ENCODE measurements at places on chromosomes 12 and 14.

GRCh38 chr14:75295491-75296345 lies 17.1 kb downstream of the FOS start:
- peak; percentile 54 for DNase-seq

GRCh38 chr14:100715332-100715731 lies 11.4 kb upstream of the DLK1 start:
- no peak for DNase-seq

DNA sequence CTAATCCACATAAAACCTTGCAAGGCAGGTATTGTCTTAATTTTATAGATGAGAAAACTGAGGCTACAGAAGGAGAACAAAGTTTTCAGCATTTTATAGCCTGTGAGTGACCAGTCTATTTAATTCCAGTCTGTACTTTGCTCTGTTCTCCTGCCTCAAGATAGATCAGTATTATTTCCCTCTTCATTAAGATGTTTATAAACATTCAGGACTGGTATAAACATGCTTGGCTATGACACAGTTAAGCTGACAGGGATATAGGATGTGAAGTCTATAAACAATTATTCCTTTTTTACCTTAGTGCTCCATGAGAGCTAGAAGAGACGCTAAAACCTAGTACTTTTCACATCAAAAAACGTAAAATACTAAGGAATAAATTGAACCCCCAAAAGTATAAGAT lies 287.3 kb downstream of the RAD51B start:
- DNase-seq: no peak

DNA sequence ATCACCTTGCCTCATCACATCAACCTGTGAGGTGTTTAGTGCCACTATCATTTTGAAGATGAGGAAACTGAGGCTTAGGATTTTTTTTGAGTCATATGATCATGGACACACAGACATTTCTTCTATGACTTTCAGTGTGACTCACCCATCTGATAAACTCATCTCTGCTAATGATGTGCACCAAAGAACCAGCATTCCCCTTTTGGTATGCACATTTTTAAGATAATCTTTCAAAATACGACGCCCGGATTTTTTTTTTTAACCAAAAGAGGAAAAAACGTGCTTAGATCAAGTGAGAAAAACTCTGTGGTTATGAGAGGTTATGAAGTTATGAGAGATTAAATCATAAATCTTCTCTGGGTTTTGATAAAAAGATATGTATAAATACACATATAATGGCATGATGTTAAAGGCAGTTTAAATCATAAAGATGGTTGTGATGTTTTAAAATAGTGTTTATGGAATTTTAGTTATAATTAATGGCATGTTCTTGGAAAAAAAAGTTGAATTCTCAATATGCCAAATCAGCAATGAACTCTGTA lies 948.1 kb downstream of the TMTC2 start:
- no peak for DNase-seq

- DNase-seq: no peak
Measured at GRCh38 chr14:32375663-32376062, 46.6 kb downstream of the AKAP6 start.

DNA sequence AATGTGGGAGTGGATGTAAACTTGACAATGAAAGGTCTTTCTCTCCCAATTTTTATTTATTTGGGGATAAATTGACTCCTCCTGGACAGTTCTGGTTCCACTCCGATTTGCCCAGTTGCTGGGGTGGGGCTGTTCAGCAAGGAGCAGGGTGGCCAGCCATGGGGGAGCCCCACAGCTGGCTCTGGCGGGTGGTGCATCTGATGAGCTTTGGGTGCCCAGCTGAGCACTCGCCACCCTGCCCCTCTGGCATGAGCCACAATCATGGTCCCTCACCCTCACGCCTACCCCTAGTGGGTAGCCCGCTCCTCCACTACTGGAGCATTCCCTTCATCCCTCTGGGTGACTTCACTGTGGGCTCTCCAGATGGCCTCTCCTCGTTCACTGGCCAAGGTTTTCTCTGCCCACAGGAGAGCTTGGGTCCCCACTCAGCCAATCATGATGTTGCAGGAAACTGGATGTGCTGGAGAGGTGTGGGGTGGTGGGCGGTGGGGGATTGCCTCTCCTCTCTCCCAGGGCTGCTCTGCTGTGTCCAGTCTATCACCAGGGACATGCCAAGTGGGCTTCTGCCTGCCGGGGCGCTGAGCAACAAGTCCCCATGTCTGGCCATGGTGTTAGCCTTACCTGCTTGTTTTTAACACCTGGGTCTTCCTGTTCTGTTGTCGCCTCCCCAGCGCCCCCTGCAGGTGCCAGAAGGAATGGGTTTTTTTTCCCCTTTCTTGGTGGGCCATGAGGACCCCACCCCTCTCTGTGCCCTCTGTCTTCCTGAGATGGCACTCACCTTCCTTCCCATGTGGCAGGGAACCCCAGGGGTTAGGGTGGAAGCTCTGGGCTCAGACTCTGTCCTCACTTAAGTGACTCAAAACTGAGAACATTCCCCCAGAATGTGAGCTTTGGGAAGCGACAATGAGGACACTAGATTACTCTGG lies 3.4 kb downstream of the CYP46A1 start:
- DNase-seq: no peak

GRCh38 chr12:54448344-54448743 lies 25.1 kb downstream of the GTSF1 start:
- DNase-seq: no peak

GRCh38 chr14:71521238-71522135 lies 410.7 kb upstream of the RGS6 start:
- no peak for DNase-seq

GRCh38 chr14:51328064-51328771 lies 88.2 kb downstream of the TMX1 start:
- DNase-seq: no peak

GRCh38 chr14:55212634-55213033 lies 21.2 kb upstream of the DLGAP5 start:
- DNase-seq: no peak

GRCh38 chr14:106875503-106875902 lies 1349.1 kb downstream of the TMEM121 start:
- DNase-seq: no peak

DNA sequence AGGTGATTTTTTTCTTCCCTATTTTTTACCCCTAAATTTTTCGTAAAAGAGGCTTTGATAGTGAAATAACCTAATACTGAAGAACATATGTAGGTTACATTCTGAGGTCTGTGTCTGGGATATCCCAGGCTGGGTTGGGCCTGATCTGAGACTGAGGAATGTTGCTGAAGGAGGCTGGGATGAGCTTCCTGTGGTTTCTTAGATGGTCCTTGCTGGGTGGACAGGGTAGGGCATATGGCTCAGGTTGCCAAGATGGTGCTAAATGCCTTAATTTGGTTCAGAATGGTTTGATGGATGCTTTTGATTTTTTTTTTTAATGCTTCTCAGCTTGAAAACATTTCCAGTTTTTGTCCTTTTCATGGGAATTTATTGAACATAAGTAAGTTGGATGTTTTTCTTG lies 124.6 kb upstream of the PMCH start:
- no peak for DNase-seq

- DNase-seq: no peak
Measured at GRCh38 chr12:18461758-18462157, 200.4 kb downstream of the PIK3C2G start.

DNA sequence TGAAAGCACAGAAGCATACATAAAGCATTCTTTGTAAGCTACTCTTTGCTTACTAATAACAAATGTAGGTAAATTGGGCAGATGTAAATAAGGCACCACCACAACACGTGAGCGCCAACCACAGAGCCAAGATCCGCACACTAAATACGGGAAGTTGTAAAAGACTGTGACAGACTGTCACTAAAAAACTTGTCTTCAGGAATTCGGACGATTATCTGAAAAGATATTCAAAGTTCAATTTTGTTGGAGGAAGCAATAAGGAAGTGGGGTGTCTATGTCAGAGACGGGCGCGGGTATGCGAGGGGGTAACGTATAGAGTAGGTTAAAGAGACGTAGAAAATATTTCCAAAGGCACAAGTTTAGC lies 1.5 kb upstream of the HSP90B1 start:
- no peak for DNase-seq

GRCh38 chr12:11705010-11705409 lies 55.5 kb downstream of the ETV6 start:
- no peak for DNase-seq

DNA sequence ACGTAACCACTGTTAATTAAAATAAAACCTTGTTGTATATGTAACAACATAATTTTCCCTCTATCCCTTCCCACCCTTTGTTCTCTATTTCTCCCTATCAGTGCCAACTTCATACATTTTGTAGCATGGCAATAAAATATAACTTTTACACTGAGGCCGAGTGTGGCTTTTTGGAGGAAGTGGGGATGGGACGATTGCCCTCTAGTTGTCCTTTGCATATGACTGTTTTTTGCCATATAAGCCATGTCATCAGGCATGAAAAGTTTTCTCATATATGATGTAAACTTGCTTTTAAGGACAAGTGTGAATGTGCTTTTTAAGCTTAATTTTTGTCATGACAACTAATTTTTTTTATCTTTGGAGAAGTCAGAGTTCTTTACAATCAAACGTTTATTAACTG lies 6.2 kb upstream of the CCT2 start:
- DNase-seq: no peak

DNA sequence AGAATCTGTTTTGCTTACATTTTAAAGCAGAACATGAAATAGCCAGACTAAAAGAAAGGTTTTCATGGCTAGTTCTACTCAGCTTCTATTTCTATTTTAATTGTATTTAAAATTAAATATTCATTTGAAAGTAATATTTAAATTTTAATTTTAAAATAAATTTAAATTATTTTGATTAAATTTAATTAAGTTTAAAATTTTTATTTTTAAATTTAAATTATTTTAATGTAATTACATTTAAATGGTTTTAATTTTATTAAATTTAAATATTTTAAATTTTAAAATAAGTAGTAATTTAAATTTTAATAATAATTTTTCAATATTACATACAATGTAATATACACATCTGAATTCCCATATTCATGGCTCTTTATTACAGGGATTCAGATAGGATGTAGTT lies 17.3 kb upstream of the KCNK10 start:
- no peak for DNase-seq

- no peak for DNase-seq
Measured at GRCh38 chr12:3523058-3523457, 32.1 kb downstream of the PRMT8 start.

GRCh38 chr14:22479776-22480464 lies 109.1 kb downstream of the DAD1 start:
- DNase-seq: no peak

GRCh38 chr12:62372825-62373224 lies 93.8 kb upstream of the MON2 start:
- DNase-seq: no peak

DNA sequence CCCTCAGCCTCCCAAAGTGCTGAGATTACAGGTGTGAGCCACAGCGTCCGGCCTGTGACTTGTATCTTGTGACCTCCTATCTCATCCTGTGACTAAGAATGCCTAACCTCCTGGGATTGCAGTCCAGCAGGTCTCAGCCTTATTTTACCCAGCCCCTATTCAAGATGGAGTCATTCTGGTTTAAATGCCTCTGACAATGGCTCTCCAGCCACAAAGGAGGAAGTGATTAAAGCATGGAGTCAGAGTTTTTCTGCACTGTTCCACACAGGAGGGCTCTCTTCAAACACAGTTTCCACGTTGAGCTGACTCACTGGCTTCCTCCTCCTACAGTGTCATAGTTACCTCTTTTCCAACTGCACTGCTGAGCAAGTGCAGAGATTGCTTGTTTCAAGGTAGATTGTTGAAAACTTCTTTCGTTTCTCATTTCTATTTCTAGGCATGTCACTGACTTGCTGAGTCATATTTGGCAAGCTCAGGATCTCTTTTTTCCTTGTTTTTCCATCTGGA lies 383.8 kb downstream of the PCNX1 start:
- DNase-seq: no peak

DNA sequence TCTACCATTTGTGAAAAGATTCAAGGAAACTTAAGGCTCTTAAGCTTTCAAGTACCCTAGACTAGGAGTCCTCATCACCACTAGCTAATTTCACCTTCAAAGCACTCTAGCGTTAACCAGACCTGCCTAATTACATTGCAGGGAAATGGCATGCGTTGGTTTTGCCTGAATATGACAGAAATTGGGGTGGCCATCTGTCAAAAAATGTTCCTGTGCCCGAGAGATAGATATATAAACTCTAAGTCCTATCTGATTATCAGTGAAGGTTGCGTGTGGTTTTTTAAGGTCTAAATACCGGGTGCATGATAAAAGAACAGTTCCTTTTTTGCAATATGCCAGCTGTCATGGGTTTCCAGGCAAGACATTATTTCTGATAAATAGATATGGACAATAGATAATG lies 48.3 kb downstream of the SPRING1 start:
- no peak for DNase-seq

DNA sequence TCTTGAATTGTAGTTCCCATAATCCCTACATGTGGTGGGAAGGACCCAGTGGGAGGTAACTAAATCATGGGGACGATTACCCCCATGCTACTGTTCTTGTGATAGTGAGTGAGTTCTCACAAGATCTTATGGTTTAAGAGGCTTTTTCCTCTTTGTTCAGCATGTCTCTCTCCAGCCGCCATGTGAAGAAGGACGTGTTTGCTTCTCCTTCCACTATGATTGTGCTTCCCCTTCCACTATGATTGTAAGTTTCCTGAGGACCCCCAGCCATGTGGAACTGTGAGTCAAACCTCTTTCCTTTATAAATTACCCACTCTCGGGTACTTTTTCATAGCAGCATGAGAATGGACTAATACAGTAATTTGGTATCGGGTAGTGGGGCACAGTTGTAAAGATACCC lies 97.3 kb downstream of the PPP1R12A start:
- DNase-seq: no peak

GRCh38 chr14:100778951-100779690 lies 46.8 kb upstream of the MEG3 start:
- no peak for DNase-seq

DNA sequence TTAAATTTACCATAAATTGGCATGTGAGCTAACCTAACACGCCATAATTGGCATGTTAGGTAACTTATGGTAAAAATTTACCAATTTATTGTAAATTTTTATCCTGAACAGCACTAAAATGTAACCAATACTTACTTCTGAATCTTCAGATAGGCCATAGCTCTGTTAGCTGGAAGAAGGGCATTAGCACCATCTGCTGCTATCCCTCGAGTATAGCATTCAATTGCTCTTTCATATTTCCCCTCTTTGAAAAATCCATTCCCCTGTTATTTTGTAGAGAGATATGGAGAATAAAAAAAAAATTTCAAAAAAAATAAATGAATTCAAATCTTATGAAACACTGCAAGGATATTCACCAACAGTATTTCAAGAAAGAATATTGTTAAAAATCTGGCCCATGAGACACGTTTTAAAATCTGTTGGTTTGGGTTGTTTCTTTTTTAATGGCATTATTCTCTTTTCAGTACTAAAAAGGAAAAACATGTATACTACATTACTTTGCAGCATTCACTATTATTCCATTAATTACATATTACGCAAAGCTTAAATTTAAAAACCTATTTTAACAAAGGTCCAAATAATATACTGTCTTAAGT lies 19.1 kb downstream of the RPAP3 start:
- DNase-seq: peak; percentile 20

- no peak for DNase-seq
Measured at GRCh38 chr14:68148276-68148675, 328.7 kb downstream of the RAD51B start.

DNA sequence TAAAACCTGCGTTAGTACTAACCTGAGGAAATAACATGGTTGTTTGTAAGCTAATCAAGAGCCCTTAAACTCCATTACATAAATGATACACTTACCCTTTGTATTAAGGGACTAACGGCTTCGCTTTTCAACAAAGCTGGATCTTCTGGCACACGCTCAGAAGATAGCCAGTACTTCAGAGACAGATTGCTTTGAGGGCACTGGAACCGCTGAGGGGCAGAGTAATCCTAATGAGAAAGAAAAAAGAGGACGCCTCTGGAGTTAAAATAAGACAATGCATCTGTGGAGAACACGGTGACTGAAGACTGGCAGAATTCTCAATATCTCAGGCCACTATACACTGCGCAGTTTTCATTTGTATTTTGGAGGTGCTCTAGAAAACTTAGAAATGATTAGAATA lies 1.5 kb upstream of the KTN1 start:
- DNase-seq: no peak
